ENCODE measurements at places on chromosomes 6 and 20.

- DNase-seq = no peak
Measured at GRCh38 chr20:16432466-16433292, 140.6 kb downstream of the KIF16B start.

DNA sequence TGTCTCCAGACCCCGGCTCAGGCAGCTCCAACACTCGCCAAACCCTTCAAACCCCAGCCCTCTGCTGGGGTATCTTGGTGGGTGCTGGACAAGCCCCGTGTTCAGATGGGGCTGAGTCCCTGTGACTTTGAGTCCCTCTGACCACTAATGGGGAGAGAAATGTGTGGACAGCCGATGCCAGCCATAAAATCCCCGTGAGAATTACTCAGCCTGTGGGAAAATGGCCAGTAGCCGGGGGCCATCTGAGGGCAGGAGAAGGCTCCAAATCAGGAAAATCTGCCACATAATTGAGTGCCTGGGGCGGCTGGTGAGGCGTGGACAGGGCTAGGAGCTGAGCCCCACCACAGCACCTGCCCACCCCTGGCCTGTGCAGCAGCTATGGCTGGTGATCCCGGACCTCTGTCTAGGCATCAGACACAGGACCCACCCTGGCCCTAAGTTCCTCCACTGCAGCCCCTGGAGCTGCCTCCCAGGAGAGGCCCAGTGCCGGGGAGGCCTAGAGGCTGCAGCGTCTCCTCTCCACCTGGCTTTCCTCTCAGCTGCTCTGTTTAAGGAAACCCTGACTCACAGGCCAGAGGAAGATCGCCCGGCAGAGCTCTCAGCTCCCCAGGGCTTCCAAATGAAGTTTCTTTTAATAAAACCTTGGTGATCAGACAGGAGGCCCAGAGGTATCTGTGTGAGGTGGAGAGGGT, 53.7 kb upstream of the SLCO4A1 start:
- no peak for DNase-seq

DNA sequence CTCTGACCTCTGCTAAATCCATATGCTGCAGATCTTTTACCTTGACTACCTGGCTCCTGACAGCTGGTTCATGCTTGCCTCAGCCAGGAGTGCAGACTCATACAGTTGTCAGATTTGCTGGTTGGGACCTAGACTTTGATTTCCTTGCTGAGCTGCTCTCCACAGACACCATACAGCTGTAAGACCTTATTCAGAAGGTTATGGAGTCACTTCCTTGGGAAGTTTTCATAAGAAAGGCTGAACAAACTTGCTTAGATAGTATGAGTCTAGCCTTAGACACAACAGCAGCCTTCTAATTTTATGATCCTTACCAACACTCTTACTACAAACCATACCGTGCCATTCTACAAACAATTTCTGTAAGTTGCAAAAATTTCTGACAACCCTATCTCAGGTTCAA, 102.9 kb downstream of the EDN1 start:
- no peak for DNase-seq

DNA sequence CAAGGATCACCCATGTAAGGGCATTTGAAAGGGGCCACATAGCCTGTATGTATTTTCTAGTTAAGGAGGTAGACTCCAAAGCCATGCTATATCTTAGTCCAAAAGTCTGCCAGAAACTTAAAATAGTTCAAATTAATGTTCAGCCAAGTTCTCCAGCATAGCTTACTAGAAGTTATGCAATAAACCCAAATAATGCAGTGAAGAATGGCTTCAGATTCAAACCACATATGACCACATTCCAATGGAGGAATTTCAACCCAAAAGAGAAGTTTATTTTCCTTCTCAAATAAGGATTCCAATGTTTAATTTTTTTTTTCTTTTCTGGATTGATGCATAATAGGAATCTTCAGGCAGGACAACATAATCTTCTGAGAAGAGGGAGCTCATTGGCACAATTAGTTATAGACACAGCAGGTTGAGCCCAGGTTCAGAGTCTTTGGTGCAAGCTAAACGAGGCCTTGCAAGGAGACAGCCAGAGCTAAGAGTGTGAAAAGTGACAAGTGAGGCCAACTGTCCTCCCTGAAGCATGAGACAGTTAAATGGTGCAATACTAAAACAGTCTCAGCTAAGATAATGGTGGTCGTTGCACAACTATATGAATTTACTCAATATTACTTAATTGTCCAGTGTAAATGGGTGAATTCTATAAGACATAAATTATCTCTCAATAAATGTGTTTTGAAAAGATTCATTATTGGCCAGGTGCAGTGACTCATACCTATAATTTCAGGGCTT, 598.8 kb upstream of the CDH4 start:
- DNase-seq = no peak

DNA sequence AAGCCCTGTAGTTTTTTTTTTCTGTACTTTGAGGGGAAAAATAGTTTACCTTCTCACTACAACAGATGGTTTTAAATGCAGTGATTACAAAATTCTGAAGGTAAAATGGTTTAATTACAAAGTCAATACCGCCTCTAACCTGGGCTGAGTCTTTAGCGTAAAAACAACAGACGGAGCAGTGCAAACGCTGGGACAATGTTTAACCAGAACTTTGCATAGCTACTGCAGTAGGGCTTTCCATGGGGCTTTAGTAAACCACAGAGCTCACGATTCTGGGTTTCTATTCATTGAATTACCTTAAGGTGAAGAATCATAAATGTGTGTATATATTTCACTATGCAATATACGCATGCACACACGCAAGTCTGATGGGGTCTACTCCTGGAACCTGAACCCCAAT, 77.9 kb downstream of the RFX6 start:
- DNase-seq = no peak

- DNase-seq = peak; percentile 98
Measured at GRCh38 chr20:20492521-20493332, 124.8 kb downstream of the INSM1 start.

GRCh38 chr6:21522143-21522747, 71.3 kb upstream of the SOX4 start:
- DNase-seq = no peak

GRCh38 chr6:97073903-97074302, 149.4 kb downstream of the KLHL32 start:
- no peak for DNase-seq

DNA sequence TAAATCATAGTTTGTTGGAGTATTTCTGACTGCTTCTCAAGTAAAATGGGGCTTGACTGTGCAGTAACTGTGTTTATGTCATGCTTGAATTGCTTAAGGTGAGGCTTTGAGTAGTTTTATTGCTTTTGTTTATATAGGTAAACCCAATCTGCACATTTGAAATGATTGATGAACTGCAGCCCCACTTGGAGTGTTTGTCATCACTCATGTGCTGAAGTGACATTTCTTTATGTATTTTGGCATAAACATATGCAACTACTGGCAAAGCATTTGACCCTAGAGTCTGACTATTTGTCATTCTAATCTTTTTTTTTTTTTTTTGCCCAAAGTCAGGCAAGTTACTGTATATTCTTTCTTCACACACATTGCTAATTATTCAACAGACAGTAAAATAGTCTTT, 491.4 kb upstream of the POU3F2 start:
- DNase-seq = peak; percentile 77

DNA sequence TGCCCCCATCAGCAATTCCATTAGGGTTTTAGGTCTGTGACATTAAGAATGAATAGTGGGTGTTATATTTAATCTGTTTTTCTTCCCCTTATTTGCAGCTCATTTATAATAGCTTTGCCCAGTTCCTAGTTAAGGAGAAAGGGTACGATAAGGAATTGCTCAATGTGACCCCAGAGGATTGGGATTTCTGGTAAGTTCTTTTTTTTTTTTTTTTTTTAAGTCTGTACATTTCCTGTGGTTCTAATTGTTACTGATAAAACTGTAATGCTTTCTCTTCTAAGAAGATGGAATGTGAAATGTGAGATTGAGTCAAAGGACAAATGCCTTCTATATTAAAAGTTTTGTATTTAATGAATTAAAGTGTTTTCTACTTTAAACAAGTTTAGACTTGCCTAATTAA, 5.5 kb downstream of the NT5DC1 start:
- DNase-seq = no peak

- DNase-seq = no peak
Measured at GRCh38 chr20:42138729-42139128, 520.6 kb upstream of the CHD6 start.

GRCh38 chr20:46004187-46004586, 4.5 kb upstream of the MMP9 start:
- DNase-seq = no peak

DNA sequence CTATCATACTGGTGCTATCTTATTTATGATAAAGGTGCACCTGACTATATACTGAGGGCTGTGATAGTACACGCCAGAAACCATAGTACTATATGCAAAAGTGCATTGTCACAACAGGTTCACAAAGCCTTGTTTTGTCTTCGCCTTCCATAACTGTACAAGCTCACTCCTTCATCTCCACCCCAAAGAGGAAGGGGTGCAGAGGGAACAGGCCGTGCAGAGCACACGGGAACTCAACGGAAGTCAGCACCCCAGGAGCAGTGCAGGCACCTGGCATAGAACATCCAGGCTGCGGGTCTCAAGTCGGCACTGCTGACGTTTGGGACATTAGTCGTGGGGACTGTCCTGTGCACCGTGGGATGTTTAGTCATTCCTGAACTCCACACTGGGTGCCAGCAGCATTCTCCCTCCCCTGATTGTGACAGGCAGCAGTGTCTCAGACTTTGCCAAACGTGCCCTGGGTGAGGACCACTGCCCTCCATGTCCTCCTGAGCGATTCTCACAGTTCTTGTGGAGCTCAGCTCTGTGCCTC, 99.7 kb downstream of the PXDC1 start:
- no peak for DNase-seq

GRCh38 chr20:18738055-18738454, 75.5 kb upstream of the SCP2D1 start:
- no peak for DNase-seq

GRCh38 chr6:43325876-43326275, 17.2 kb upstream of the CRIP3 start:
- DNase-seq = no peak

DNA sequence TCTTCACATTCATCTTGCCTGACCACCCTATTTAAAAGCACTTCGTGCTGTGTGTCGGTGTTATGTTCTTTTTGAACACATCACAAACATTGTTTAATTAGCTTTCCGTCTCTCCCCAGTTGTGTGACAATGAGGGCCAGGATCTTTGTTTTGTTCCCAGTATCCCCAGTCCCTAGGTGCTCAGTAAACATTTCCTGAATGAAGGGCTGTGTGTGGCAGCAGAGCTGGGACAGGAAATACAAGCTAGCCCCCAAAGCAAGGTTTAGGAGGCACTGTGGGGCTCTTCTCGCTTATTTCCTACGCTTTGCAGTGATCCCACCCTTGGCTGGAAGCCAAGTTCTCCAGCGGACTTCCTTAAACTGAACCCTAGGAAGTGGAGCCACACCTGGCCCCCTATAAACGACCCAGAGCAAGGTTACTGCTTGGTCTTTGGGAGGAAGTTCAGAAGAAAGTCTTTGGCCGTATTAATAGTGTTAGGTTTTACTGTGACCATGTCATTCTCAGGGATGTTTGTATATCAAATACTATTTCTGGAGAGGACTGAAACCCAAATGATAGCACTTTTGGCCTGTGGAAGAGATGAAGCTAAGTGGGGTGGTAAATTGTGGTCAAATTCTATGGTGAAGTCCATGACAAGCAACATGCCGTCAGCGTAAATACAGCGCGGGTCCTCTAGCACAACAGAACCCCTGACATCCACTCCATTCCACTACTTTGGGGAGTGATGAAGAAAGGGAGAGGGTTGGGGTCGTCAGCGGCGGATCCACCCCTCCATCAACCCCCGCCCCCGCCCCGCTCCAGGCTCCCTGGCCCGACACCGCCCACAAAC, 570 bp upstream of the FANCE start:
- no peak for DNase-seq

DNA sequence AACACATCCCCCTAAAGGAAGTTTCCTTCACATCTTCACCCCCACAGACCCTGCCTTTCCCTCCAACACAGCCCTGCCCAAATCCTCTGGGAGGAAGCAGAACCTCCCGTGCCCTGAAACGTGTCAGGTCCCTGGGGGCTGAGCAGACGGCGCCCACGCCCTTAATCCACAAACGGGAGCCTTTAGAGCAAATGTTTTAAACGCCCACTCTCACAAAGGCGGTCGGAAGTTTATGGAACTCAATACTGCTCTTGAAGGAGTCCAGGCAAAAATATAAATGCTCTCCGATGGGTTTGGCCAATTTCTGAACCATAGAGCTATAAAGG, 237.1 kb upstream of the AFDN start:
- no peak for DNase-seq

GRCh38 chr6:27130668-27131428, 116.7 kb upstream of the PRSS16 start:
- DNase-seq = no peak

DNA sequence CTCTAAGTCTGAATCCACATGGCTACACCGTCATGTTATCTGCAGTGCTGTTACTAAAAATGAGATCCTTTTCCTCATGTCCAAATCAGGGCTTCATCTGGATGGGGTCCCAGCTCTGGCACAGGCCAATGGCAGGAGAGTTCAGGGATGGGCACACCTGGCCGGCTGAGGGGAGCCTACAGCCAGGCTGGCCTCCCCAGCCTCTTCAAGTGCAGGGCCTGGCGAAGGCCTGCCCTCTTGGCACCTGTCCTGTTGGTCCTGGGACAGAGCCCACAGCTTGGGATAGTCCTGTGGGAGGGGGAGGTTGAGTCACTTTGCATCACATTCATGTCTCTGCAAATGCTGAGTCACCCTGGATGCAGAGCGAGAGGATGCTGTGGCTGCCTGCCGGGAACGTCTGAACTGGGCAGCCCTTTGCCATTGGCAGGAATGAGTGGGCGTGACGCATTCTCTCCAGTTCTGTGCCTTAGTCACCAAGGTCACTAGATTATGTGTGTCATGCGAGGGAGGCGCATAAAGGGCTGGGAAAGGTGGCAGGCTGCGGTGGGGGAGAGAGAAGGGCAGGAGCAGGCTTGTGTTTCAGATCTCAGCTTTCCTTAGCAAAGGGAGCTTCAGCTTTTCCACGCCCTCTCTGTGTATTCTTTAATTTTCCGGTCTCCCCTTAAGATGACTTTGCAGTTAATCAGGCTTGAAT, 223.2 kb upstream of the ECI2 start:
- no peak for DNase-seq

- no peak for DNase-seq
Measured at GRCh38 chr6:130617658-130618057, 209.5 kb upstream of the SMLR1 start.

GRCh38 chr6:99252421-99252820, 97.1 kb downstream of the FAXC start:
- DNase-seq = no peak

- no peak for DNase-seq
Measured at GRCh38 chr6:75268121-75268987, 16.2 kb downstream of the TMEM30A start.

DNA sequence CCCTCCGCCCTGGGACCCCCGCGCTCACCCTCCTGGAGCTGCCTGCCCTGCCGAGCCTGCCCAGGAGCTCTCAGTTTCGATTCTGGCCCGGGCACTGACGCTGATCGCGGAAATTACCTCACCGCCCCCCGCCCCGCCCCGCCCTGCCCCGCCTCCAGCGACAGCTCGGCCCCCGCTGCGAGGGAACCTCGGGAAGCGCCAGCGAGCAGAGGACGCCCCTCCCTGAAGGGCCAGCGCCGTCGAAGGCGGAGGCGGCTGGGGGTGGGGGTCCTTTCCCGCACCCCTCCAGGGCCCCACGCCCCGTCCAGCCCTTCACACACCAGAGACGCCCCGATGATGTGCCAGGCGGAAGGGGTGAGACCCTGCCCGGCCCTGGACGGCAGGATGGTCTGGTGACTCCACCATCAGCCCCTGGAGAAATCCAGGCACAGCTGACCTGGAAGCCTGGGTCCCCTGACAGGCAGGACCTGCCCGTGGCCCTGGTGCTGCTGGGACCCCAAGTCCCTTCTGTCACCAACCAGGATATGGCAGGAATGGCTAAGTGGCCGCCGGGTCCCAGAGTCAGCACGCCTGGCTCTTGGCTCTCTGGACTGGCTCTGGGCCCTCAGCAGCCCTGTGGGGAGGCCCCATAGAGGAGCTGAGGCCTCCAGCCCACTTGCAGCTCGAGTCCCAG, at the start of gene HELZ2:
HELZ2 (minus strand) TSS at position 84 of the 673 bp plus-strand sequence. CDS start 1,854 bp downstream, outside the sequence.
- DNase-seq = no peak

Measured in NCI-H1417 treated with DMSO at 0.1 percent for 48 hours (cell line).